ENCODE measurements at places on chromosomes 7 and 10. TPM values are rescaled to one million over a fixed set of nuclear protein-coding genes. Genes with fewer than 3 reads are reported as not detected.

- no peak for DNase-seq
Observed at GRCh38 chr10:121327727-121328126, 270.5 kb downstream of the FGFR2 start.

- no peak for DNase-seq
Observed at GRCh38 chr7:78794101-78794500, 659.4 kb downstream of the MAGI2 start.

GRCh38 chr7:141695803-141696289 lies 6.1 kb downstream of the DENND11 start:
- DNase-seq, result no peak

GRCh38 chr7:11298220-11298619 lies 324.5 kb downstream of the PHF14 start:
- no peak for DNase-seq

GRCh38 chr10:132036887-132037675 lies 28.7 kb upstream of the JAKMIP3 start:
- DNase-seq, result no peak

DNA sequence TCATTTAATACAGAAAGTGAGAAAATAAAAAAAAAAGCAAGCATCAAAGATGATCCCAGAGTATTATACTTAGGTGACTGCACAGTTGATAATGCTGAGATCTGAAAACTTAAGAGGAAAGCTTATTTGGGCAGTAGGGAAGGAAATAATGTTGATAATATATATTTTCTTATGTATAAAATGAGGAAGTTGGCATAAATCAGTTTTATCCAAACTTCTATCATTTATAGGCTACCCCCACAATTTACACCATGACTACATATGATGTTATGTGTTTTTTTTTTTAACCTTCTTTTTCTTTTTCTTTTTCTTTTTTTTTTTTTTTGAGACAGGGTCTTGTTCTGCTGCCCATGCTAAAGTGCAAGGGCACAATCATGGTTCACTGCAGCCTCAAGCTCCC lies 108.2 kb upstream of the PLXDC2 start:
- no peak for DNase-seq

GRCh38 chr7:17902599-17902998 lies 37.7 kb downstream of the SNX13 start:
- DNase-seq, result no peak

DNA sequence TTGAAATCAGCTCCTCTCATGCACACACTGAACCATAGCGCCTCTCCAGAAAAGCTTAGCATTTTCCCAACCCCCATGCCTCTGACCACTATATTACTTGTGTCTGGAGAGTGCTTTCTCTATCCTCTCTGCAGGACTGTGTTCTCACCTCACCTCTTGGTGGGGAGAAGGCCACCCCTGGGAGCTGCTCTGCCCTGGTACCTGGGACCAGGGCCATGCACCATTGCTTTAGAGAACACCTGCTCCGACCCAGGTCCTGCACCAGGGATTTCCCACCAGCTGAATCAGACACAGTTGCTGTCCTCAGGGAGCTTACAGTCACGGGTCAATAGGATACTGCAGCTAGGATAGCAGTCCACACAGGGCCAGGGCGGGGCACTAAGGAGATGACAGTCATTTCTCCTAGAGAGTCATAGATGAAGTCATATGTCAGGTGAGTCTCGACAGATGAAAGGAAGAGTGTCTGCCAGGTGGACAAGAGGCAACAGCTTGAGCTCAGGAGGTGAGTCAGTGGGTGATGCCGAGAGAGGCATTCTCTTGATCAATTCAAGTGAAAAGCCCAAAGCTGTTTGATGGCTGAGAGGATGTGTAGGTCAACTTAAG lies 619 bp upstream of the LMTK2 start:
- DNase-seq, result no peak

GRCh38 chr7:157056957-157057902 lies 46.8 kb upstream of the MNX1 start:
- DNase-seq, result no peak

Gene ORAI2
- 28.1 TPM for polyA plus RNA-seq

- DNase-seq, result peak; percentile 45
Observed at GRCh38 chr7:111517549-111517951, 44.7 kb downstream of the IMMP2L start.

Gene MYH16
- 0.39 TPM for polyA plus RNA-seq

GRCh38 chr7:50771120-50772002 lies 11.3 kb downstream of the GRB10 start:
- no peak for DNase-seq
